Caki2 (cell line): ENCODE measurements at places on chromosomes 11 and 22.

DNA sequence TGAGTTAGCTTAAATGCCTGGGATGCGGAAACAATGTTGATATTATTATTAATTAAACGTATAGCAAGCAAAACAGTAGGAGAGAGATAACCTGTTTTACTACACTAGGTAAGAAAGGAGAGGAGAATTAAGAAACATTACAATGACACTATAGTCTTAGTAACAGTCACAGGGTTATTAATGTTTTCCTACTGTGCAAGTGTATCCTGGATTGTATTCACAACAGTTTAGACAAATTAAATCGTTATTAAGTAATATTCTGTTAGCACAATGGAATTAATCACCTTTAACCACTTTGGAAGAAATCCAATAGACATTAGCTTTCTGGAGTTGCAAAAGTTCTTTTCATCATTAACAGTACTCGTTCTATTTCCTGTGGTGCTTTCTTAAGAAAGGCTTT, 3.4 kb downstream of the FAM181B start:
- no peak for DNase-seq

DNA sequence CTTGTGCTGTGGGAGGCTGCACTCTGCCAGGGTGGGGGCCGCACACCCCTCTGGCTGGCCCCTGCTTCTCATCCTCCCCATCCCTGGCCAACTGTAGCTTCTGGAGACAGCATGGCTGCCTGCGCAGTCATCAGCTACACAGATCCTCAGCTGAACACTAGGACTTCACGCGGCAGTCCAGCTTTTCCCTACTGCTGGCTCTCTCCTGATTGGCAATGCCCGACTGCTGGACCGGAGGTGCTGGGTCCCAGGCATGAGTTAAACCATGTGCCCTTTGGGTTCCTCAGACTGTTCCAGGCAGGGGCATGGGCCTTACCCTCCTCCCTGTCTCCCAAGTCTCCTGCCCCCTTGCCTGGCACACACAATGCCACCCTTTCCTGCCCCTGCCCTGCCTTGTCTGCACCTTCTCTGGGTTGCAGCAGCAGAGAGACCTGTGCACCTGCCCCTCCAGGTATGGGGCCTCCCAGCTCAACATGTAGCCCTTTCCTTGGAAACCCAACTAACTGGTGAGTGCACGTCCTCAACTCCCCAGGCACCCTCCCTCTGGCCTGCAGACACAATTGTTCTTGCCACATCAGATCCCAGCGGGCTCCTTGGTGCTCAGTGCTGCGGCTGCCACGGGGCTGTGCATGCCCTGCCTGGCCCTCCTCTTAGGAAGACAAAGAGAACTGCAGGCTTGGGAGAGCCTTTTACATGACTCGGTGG, 1039.2 kb downstream of the TBC1D22A start:
- DNase-seq, result no peak

DNA sequence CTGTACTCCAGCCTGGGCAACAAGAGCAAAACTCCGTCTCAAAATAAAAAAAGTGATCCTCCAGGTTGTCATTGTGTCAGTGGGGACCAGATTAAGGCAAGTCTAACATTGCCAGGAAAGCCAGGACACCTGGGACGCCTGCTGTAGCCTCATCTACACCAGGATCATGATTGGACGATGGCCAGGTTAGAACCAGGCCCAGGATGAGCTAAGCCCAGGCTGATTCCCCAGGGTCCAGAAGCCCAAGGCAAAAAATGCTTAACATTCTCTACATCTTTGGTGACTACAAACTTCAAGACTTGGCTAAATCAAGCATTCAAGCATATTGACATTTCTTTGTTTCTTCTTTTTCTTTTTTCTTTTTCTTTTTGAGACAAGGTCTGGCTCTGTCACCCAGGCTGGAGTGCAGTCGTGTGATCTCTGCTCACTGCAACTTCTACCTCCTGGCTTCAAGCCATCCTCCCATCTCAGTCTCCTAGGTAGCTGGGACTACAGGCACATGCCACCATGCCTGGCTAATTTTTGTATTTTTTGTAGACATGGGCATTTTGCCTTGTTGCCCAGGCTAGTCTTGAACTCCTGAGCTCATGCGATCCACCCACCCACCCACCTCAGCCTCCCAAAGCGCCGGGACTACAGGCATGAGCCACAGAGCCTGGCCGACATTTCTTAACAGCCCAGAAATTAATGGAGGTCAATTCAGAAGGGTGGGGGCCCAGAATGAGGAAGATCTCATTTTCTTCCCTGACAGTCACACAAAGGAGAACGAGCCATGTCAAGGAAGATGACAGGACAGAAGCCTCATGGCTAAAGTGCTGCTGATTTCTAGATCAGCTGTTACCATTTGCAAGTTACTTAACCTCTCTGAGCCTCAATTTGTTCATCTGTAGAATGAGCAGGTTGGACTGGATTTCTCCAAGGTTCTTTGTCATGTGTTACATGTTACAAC, 12.5 kb upstream of the PTPRJ start:
- peak; percentile 61 for DNase-seq

GRCh38 chr11:76670485-76671236, at the start of gene LRRC32:
LRRC32 (minus strand) TSS chr11:76670747; CDS start chr11:76665954, 4,793 bp downstream.
- DNase-seq, result no peak

DNA sequence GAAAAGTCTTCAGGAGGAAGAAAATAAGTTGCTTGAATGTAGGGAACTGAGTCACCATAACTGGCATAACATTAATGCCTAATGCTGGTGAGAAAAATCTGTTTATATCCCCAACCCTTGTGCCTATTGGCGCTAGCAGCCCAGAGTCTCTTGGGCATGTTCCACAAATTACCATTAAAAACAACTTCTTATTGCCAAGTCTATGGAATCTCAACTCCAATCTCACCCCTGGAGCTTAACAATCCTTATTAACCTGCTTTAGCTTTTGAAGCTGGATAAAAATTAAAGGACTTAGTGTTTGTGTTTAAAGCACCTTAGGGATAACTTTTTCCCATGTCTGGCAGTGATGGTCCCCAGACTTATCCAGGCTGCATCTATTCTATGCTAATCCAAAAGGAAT, 143.0 kb downstream of the APIP start:
- DNase-seq, result no peak

DNA sequence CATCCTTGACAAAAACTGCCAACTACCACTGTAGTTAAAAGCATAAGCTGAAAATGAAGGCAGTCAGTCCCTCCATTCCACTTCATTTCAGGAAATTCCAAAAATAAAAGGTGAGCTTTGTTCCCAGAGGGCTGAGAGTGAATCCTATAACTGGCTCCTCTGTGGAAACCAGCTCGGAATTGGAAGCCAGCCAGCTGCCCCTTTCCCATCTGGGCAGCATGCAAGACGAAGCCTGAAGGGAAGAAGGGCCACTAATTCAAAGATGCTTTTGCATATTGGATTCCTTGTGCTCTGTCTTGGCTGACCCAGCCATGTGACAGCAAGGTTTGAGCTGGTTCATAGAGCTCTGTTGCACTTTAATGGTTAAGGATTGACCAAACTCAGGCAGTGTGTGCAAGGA, 83.4 kb downstream of the ALX4 start:
- DNase-seq, result no peak

DNA sequence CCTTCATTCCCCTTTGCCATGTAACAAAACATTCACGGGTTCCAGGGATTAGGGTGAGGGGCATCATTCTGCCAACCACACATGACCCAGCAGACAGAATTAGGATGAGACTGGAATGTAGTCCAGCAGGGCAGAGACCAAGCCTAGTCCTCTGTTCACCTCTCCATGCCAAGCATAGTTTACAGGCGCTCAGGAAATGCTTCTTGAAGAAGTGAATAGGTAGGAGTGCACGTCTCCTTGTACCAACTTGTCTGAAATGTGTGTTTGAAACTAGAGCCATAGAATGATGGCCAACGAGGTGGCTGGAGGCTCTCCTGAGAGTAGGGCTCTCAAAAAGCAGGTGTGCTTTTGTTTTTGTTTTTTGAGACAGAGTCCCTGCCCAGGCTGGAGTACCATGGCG, 8.2 kb downstream of the SPINDOC start:
- no peak for DNase-seq

DNA sequence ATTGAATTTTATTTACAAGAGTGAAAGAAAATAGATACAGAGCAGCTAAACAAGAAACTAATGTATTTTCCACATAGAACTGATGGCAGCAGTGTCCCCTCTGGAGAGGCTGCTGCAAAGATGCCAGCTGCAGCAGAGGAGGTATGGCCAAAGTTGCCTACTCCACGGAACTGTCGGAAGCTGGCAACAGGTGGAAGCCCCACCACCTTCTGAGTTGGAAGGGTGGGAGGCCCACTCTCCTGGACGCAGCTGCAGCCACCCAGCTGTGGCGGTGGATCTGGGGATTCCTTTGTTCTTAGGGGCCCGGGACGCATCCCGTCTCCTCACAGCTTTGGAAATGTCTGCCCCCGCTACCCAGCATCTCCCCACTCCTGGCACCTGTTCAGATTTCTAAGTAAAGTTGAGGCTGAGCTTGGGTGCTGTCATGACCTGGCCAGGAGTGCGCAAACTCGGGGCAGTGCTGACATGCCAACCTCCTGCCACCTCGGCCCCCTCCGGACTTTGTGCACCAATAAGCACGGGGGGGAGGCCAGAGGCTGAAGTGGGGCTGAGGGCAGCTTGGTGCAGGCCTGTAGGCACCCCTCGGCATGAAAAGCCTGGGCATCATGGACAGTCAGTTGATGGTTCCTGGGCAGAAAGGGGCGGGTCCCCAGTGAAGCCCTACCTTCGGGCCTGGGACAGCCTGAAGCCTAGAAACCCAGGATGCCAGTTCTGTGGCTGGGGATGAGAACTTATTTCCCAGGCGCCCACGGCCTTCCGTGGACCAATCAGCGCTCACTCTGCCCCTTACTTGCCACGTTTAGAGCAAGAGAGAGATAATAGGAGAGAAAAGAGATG, 1071.4 kb downstream of the JRKL start:
- no peak for DNase-seq

DNA sequence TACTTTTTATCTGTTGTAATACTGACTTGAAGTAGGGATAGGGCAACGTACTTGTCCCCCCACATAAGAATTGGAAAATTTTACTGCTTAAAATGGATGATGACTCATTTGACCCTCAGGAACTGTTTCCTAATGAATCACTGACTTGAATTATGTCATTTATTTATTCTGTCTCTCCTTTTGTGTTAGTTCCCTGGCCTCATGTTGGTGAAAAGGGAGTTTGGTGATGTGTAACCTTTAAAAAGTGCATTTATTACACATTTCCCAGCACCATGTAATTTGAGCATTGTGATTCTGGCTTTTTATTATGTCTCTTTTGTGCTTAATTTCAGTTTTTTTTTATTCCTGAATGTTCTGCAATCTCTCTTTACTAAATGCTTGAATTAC, 20.3 kb upstream of the PGM2L1 start:
- peak; percentile 57 for DNase-seq

GRCh38 chr22:26679003-26679629, 21.7 kb downstream of the MIAT start:
- peak; percentile 67 for DNase-seq

GRCh38 chr11:32575070-32575469, 8.6 kb upstream of the EIF3M start:
- no peak for DNase-seq

DNA sequence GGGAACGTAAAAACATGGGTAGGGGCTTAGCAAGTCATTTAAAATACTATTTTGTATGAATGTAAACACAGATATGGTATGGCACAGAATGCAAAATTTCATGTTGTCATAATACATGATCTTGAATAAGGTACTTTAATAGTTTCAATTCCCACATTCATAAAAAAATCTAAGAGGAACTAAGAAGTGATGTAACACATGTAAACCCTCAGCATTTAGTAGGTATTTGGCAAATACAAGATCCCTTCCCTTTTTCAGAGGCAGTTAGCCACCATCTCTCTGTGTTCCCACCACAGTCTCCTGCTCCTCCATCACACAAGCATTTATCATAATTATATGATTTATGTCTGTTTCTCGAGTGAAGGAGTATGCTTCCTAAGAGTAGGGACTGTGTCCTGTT, 251.8 kb downstream of the TENM4 start:
- no peak for DNase-seq

DNA sequence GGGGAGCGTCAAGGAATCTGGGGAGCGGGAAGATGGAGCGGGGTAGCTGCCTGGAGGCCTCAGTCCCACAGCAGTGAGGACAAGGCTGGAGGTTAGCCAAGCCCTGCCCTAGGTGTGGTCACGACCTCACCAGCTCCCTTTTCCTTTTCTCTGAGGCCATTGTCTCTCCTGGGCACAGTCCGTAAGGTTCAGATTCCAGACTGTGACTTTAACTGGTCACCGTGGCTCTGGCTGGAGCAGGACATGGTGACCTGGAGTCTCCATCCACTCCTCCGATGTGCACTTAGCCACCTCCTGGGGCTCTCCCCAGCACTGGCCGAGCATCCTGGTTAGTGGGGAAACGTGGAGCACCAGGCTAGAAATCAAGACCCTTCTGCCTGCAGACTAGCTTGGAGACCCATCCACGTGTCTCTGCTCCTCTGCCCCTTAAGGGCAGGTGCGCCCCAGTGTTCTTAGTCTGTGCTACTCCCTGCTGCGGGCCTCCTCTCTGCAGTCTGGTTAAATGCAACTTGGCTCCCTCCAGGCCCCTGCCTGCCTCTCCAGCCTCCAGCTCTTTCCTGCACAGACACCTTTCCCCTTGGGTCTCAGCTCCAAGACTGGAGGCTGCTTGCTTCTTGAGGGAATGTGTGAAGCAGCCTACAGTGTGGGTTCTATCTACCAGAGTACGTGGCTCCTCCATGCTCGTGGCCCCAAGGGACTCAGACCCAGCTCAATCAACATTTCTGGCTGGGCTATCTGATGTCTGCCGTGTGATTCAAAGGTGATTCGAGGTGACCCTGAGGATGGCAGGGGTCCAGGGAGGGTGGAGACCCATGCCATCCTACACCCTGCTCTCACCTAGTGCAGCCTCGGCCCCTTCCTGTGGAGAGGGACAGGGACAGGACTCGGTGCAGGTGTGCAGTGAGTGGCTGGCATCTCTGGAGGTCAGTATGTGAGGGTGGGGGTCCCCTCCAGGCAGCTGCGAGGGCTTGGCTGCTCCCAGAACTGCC, 5.2 kb downstream of the SLC25A1 start:
- no peak for DNase-seq

DNA sequence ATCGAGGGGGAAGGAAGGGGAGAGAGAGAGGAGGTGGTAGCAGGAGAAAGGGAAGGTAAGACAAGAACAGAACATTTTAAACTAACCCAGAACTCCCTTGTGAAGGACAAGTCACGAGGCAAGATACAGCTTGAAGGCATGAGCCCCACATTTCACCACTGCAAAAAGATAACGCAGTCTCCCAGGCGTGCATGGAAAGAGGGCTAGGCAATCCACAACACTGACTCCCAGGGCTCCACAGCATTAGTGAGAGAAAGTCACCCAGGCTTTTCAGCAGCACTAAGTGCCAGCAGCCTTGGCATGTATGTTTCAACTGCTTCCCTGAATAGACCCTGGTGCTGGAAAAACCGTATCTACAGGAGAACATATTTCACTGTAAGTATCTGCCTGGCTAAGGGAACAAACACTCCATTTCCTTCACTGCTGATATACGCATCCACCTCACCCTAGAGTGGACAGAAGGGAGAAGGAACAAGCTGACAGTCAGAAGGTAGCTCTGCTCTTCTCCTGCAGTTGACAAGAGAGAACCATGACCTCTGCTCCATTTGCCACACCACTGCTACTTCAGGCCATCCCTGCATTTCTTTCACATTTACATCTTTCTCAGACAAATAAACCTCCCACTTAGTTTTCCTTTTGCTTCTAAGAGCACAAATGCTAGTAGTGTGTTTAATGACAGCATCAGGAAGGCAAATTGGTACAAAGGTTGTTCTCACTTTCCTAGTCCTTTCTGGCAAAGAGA, 87.9 kb downstream of the AMBRA1 start:
- no peak for DNase-seq

- DNase-seq, result no peak
Measured at GRCh38 chr11:12169822-12170221, 59.4 kb downstream of the MICAL2 start.

GRCh38 chr11:8219257-8220021, 44.2 kb downstream of the LMO1 start:
- DNase-seq, result no peak

- DNase-seq, result no peak
Measured at GRCh38 chr22:24370401-24370800, 57.0 kb upstream of the ADORA2A start.
